ENCODE measurements at places on chromosomes 11 and 22. TPM values are rescaled to one million over a fixed set of nuclear protein-coding genes. Genes with fewer than 3 reads are reported as not detected.

The PGA4 gene
- not detected for total RNA-seq

The HIC2 gene
- 4.6 TPM for total RNA-seq

The CECR2 gene
- 0.10 TPM for total RNA-seq

The ST14 gene
- total RNA-seq = not detected

The LDHAL6A gene
- not detected for total RNA-seq

The ZNRF3 gene
- total RNA-seq = 7.2 TPM

The PIK3C2A gene
- 128 TPM for total RNA-seq

The CSNK2A3 gene
- total RNA-seq = 3.8 TPM

The DEAF1 gene
- 59.0 TPM for total RNA-seq

The MYOD1 gene
- total RNA-seq = not detected

The PIH1D2 gene
- 1.7 TPM for total RNA-seq

The ART1 gene
- not detected for total RNA-seq

The OR51B5 gene
- total RNA-seq = not detected

The CST6 gene
- not detected for total RNA-seq

Measured in vein endothelial cell (primary cell).